ENCODE measurements at places on chromosomes 2 and 18. TPM values are rescaled to one million over a fixed set of nuclear protein-coding genes. Genes with fewer than 3 reads are reported as not detected.

ACADL gene
- total RNA-seq, result 72.7 TPM

FRZB gene
- 6.0 TPM for total RNA-seq

PROKR1 gene
- not detected for total RNA-seq

AGXT gene
- not detected for total RNA-seq

CRYBA2 gene
- not detected for total RNA-seq

SGPP2 gene
- 44.3 TPM for total RNA-seq

DNA sequence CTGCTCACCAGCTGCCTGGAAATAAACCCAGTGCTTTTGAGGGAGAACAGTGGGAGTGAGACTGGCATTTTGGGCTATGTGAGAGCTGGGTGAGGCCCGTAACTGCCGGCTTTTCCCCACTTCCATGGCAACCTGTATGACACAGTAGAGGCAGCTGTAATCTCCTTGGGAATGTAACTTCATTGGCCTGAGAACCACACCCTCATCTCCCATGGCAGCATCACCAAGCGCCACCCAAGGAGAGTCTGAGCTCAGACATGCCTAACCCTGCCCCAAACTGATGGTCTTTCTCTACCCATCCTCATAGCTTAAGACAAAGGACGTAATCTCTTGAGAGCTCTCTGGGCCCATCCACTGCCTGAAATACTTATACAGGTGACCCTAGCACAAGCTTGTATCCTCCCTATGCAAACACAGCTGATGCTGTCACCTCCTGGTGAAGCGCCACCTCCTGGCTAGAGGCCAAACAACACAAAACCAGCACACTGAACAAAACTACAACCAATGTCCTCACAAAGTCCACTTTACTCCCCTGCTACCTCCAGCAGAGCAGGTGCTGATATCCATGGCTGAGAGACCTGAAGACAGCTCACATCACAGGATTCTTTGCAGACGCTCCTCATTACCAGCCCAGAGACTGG, 763.4 kb upstream of the NRXN1 start:
- H3K4me3 ChIP-seq, result no peak overlapping the region
- H3K27me3 ChIP-seq, result no peaks in the 10 kb centered on the region
- H3K27ac ChIP-seq, result no peak overlapping the region

DNA sequence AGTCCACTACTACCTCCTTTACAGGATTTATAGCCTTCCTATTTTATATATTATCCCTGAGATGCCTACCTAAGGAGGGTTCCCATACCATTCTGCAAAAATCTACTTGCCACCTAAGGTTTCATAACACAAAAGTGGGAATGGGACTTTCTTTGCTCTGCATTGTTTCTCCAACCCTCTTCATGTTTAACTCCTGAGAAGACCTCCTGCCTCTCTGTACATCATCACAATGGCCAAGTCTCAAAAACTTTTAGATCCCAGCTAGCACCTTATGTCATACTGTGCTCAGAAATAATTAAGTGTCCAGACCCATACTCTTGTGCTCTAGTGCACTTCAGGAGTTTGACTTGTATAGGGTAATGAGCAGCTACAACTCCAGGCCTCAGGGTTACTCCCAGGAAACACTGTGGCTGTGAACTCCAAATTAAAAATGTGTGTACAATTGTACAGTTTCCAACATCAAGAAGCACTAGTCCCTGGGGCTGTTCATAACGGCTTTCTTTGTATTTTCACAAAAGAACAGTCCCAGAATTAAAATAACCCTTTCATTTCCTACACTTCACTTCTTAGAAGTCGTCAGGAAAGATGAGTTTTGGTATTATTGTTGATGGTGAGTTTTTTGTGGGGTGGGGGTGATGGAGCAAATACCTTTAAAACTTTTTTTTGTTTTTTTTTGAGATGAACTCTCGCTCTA, 39.4 kb downstream of the METAP1D start:
- no peak overlapping the region for H3K27ac ChIP-seq
- no peak overlapping the region for H3K4me3 ChIP-seq

- H3K4me3 ChIP-seq, result no peak overlapping the region
- H3K36me3 ChIP-seq, result no peaks in the 10 kb centered on the region
- H3K27ac ChIP-seq, result no peak overlapping the region
- no peak for DNase-seq
Measured at GRCh38 chr18:23832911-23833310, 143.7 kb downstream of the LAMA3 start.

DNA sequence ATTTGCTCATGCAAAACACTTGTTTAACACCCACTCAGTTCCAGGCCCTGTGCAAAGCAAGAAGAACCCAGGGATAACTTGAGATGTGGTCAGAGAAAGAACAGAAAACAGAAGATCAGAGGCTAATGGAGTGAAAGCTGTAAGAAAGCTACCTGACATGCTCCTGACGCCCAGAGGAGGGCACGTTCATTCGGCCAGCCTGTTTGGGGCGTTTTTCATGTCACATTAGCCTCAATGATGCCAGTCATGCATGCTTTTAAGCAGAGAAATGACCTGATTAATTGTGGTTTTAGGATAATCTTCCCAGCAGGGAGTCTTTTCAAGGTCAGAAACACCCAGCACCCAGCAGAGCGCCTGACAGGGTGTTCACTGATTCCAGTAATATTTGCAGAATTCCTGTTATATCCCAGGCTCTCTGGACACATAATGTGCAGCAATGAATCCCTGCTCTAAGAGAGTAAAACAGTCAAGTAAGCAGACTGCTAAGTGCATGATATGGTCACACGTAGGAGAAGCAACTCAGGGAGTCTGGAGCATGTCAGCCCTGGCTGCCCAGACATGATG, 320.0 kb downstream of the LRATD1 start:
- no peaks in the 10 kb centered on the region for H3K36me3 ChIP-seq
- H3K27me3 ChIP-seq, result no peaks in the 10 kb centered on the region
- no peak for DNase-seq
- H3K4me3 ChIP-seq, result no peak overlapping the region
- H3K4me1 ChIP-seq, result no peaks in the 10 kb centered on the region
- H3K27ac ChIP-seq, result no peak overlapping the region

DNA sequence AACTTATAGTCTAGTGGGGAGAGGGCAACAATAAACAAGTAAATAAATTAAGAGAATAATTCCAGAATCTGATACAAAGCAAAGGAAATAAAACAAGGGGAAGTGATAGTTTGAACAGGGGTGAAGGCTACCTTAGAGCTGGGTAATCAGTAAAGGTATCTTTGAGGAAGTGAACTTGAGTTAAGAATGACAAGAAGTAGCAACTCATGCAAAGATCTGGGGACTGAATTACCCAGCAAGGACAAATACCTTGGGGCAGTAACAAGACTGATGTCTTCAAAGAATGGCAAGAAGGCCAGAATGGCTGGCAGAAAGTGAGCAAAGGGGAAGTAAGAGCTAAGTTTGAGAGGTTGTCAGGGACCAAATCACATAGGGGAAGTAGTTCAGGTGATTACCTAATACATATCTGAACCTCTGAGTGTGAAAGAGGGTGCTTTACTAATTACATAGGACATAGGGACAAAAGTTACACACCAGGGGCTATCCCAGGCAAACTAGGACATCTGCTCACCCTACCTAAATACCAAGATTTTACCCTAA, 244.6 kb upstream of the HNRNPA3 start:
- no peaks in the 10 kb centered on the region for H3K36me3 ChIP-seq
- H3K4me3 ChIP-seq, result no peak overlapping the region
- H3K27me3 ChIP-seq, result no peaks in the 10 kb centered on the region
- H3K4me1 ChIP-seq, result no peaks in the 10 kb centered on the region
- no peak overlapping the region for H3K27ac ChIP-seq

GRCh38 chr2:217004656-217005055, 144.8 kb upstream of the TNP1 start:
- no peak overlapping the region for H3K4me3 ChIP-seq
- H3K4me1 ChIP-seq, result no peaks in the 10 kb centered on the region
- DNase-seq, result no peak
- no peaks in the 10 kb centered on the region for H3K36me3 ChIP-seq

GRCh38 chr2:65604246-65604645, 171.8 kb upstream of the SPRED2 start:
- no peak for DNase-seq
- no peak overlapping the region for H3K27ac ChIP-seq
- H3K4me1 ChIP-seq, result no peaks in the 10 kb centered on the region
- H3K36me3 ChIP-seq, result no peaks in the 10 kb centered on the region

DNA sequence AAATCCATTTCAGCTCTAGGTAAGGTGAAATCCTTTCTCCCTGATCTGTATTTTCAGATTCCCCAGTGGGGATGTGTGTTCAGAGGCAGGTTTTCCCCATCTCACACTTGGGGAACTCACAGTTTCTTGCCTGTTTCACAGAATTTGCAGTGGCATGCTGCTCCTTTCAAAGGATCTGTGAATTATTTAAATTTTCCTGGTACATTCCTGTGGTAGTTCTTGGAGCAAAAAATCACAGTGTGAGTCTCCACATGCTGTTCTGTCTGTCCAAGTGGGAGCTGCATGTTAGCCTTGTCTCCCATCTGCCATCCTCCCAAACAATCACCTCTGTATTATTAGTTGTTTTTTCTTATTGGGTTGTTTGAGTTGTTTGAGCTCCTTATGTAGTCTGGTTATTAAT, 372.9 kb downstream of the ARL6IP6 start:
- H3K27ac ChIP-seq, result no peak overlapping the region
- H3K27me3 ChIP-seq, result no peaks in the 10 kb centered on the region
- H3K36me3 ChIP-seq, result no peaks in the 10 kb centered on the region

DNA sequence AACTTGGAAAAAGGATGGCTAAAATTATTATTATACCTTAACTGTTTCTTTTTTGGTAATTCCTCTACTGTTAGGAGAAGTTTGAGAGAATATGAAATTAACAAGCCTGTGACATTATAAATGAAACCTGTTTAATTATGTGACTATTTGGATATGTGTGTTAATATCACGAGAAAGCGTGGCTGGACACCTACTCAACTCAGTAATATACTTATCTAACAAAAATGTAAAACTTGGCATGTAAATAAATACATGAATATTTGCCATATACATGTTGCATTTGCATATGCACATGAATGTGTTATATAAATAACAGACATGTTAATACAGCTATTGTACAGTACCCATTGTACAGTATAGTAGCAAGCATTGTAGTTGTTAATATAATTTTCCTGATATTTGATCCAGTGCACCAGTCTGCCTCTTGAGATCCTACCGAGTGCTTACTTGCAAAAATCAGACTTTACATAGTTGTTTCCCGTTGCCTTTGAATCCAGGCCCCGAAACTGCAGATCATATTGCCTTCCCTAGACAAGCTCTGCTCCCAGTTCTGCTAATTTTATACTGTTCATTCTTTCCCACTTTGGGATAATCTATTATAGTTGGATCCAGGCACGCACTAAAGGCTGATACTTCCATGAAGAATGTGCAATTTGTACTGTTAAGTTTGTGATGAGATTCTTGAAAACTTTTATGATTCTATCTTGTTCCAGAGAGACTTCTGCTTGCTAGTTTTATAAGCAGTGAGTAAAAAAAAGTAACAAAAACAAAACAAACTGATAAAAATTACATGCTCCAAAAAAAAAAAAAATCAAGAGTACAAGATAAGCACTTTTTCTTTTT, 395.6 kb downstream of the ARHGAP15 start:
- no peak overlapping the region for H3K27ac ChIP-seq
- DNase-seq, result no peak
- H3K36me3 ChIP-seq, result no peaks in the 10 kb centered on the region
- no peaks in the 10 kb centered on the region for H3K27me3 ChIP-seq
- H3K4me1 ChIP-seq, result no peaks in the 10 kb centered on the region

DNA sequence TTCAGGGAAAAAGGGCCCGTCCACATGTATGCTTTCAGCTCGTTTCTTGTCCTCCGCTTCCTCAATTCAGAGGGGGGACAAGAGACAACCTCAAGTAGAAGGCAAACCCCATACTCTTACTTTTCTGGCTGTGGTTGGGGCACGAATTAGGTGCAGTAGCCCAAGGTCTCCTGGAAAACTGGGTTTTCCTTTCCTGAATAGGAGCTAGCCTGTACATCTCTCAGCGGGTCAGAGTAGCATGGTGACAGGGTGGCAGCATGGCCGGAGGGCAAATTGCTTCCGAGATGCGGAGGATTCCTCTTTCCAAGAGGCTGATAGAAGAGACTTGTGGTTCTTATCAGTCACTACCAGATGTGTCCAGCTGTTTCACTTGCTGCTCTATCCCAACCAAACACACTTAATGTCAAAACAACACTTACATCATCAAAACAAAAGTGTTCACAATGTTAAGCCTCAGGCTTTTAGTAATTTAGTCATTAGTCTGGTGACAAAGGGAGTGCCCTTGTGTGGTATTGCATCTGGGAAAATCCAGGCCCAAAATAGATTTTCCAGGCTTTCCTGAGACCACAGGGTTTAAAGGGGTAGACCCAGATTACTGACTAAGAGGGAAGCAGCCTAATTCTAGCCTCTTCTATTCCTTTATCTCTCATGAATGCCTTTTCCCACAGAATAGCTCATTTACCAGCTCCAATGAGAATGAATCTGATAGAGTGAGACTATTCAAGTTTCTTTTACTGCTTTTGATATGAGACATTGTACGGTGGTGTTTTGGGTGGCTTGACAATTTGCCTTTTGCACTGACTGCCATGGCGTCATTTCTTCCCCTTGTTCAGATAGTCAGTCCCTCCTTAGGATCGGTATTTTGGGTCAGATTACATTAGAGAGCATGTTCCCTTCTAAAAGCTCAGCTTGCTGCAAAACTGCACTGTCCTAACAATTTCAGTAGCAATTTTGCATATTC, 162.0 kb downstream of the LTBP1 start:
- H3K27me3 ChIP-seq, result no peaks in the 10 kb centered on the region
- H3K4me3 ChIP-seq, result no peak overlapping the region
- H3K4me1 ChIP-seq, result no peaks in the 10 kb centered on the region
- DNase-seq, result no peak
- H3K27ac ChIP-seq, result no peak overlapping the region

- no peaks in the 10 kb centered on the region for H3K36me3 ChIP-seq
- no peaks in the 10 kb centered on the region for H3K4me1 ChIP-seq
- no peak overlapping the region for H3K27ac ChIP-seq
- DNase-seq, result no peak
Measured at GRCh38 chr2:162327134-162327769, 8.8 kb upstream of the IFIH1 start.

DNA sequence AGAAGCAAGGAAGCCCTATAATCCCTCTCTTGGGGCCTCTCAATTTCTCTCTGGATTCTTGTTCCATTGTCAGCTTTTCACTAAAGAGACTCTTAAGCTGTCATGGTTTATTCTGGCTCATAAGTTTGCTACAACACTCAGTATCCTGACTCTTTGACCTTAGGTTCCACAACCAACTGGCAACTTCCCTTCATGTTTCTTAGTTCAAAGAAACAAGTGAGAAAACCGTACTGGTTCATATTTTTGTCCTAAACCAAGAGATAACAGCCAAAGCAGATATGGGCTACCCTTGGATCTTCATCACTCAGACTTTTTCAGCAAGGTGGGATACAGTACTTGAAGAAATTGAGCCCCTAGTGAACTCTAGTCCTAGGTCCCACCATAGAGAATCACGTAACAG, 109.9 kb upstream of the CRIM1 start:
- H3K4me1 ChIP-seq, result no peaks in the 10 kb centered on the region
- no peak overlapping the region for H3K27ac ChIP-seq
- no peak for DNase-seq
- H3K36me3 ChIP-seq, result no peaks in the 10 kb centered on the region

- H3K36me3 ChIP-seq, result no peaks in the 10 kb centered on the region
- H3K4me3 ChIP-seq, result no peak overlapping the region
- H3K27me3 ChIP-seq, result no peaks in the 10 kb centered on the region
- no peak overlapping the region for H3K27ac ChIP-seq
- no peaks in the 10 kb centered on the region for H3K4me1 ChIP-seq
Measured at GRCh38 chr18:2096551-2096950, 474.8 kb downstream of the METTL4 start.

GRCh38 chr2:120871016-120871635, 135.5 kb downstream of the GLI2 start:
- H3K27ac ChIP-seq, result no peak overlapping the region
- DNase-seq, result no peak
- no peaks in the 10 kb centered on the region for H3K36me3 ChIP-seq
- no peak overlapping the region for H3K4me3 ChIP-seq
- H3K27me3 ChIP-seq, result no peaks in the 10 kb centered on the region
